ENCODE measurements at places on chromosomes 3 and 15.

DNA sequence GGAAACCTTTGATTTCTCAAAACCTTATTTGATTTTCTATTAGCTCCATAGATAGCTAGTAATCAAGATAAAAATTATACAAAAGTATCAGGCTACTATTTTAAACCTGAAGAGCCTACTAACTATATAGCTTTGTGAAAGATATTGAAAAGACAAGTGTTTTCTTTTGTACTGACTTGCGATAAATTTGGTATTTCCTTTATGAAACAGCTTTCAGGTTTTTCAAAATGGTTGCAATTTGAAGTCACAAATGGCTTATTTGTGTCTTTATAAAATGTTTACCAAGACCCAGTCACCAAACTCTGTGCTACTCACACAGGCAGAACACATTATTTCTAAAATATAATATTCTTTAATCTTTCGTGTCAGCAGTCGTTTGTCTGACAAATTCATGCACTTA lies 167.5 kb upstream of the ALCAM start:
- no peak for DNase-seq

GRCh38 chr3:179460260-179460659 lies 9.0 kb upstream of the GNB4 start:
- DNase-seq, result no peak

DNA sequence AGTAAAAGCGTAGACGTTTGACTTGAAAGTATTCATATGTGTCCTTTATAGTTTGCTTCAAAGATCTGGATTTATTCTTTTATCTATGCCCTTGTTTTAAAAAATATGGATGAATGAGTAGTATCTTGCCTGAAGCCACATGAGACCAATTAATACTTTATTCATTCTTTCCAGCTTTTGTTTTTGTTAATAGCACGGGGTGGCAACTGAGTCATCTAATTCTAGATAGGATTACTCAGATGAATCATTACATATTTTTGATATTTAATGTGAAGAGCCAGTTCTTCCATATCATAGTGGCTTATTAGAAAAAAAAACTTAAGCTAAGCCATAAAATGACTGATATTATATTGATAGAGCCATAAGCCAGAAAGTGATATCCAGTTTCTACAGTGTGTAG lies 121.9 kb downstream of the BBX start:
- no peak for DNase-seq

- DNase-seq, result no peak
These were observed 317.5 kb downstream of the GBE1 start for GRCh38 chr3:81443958-81444357.

DNA sequence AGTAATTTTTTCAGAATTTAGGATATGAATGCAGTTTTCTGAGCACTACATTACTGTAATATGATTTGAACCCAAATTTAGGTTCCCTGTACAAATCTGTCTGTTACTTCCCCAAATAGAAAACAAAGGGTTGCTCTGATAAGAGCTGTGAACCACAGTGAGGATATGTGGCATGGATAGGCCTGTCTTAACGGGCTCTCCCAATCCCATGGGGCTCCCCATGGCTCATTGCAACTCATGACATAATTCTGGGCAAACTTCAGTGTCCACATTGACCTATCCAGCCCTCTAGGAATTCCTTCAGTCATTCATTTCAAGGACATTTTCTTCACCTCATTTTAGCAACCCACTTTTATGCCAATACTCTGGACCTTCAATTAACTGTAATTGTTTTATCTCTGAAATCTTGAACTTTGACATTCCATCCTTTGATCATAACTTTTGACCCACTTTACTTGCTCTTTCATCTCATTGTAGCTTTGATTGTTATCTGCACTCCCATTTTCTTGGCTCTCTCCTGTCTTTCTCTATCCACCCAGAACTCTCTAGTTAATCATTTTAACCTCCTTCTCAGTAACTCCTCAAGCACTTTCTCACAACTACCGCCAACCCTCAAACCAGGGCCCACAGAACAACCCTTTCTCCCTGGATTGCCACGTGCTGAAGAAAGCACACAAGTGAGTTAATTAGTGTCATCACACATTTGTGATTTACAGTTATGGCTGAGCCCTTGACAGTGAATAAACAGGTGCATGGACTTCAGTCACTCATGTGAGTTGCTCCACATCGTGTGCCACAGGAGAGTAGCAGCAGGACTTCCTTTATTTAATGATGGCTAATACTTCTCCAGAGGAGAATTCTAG lies 94.9 kb upstream of the AADACL2 start:
- no peak for DNase-seq

DNA sequence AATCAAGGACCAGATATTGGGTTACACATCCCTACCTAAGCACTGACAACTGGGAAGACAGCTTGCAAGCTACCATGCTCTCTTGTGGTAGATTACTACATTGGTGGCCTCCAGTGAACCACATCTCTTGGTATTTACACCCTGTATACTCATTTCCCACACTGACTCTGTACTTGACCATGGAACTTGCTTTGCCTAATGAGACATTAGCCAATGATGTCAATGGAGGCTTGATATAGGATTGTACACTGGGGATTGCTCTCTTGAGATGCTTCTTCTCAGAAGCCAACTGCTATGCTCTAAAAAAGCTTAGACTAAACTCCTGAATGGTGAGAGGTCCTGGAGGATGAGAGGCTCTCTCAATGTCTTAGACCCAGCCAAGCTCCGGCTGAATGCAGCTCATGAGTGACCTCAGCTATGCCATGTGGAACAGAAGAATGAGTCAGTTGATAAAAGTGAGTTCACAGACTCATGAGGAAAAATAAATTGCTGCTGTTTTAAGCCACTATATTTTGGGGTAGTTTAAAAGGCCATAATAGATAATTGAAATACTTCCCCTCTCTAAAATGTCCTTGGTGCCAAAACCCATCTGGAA lies 61.5 kb upstream of the GALNT15 start:
- no peak for DNase-seq

DNA sequence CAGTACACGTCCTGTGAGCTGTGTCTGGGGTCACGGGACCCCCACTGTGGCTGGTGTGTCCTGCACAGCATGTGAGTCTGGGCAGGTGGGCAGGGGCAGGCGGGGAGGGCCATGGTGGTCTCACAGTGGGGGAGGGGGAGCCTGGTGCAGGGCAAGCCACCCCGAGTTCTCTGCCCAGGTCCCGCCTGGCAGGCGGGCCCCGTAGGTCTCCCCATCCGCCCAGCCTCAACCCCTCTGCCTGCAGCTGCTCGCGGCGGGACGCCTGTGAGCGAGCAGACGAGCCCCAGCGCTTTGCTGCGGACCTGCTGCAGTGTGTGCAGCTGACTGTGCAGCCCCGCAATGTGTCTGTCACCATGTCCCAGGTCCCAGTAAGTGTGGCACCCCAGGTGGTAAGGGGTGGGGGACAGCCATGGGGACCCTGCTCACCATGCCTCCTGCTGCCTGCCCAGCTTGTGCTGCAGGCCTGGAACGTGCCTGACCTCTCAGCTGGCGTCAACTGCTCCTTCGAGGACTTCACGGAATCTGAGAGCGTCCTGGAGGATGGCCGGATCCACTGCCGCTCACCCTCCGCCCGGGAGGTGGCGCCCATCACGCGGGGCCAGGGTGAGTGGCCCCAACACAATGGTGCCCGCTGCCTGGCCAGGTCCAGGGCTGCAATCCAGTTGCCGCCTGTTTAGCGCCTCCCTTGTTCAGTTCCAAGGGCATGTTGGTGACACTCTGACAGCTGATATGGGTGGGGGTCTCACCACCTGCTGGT lies 21.9 kb downstream of the PLXNA1 start:
- DNase-seq, result no peak

- no peak for DNase-seq
These were observed 45.0 kb downstream of the SRGAP3 start for GRCh38 chr3:9204253-9204992.

DNA sequence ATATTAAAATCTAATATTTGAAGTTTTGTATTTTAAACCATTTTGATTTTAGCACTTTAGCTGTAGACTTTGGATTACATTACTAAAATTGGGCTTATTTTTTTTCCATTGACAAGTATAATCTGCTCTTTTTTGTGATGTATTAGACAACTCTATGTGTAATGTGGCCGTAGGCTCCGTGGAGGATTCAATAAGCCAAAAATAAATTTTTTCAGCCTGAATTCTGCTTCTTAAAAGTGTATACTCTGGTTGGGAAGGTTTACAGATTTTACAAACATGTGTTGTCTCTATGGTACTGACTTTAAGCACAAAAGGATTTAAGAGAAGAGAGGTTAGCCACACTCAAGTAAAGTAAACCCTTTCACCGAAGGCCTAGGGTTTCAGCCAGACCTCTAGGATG lies 110.8 kb downstream of the PLCL2 start:
- no peak for DNase-seq

GRCh38 chr3:32089476-32089875 lies 16.9 kb upstream of the GPD1L start:
- DNase-seq, result no peak

DNA sequence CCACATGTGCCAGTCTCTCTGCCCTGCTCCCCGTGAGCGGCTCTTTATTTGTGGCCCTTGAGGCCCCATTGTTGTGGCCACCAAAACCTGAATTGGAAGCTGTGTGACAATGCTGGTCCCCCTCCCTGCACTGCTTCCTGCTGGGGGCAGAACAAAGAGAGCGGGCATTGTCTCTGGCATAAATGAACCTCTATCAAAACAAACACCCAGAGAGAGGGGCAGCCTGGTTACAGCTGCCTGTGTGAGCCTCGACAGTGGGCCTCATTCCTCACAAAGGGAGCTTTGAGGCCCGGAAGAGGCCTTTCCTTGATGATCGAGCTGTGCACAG lies 152.9 kb downstream of the IGF1R start:
- DNase-seq, result no peak

- no peak for DNase-seq
These were observed 954.8 kb downstream of the GBE1 start for GRCh38 chr3:80806673-80807072.

DNA sequence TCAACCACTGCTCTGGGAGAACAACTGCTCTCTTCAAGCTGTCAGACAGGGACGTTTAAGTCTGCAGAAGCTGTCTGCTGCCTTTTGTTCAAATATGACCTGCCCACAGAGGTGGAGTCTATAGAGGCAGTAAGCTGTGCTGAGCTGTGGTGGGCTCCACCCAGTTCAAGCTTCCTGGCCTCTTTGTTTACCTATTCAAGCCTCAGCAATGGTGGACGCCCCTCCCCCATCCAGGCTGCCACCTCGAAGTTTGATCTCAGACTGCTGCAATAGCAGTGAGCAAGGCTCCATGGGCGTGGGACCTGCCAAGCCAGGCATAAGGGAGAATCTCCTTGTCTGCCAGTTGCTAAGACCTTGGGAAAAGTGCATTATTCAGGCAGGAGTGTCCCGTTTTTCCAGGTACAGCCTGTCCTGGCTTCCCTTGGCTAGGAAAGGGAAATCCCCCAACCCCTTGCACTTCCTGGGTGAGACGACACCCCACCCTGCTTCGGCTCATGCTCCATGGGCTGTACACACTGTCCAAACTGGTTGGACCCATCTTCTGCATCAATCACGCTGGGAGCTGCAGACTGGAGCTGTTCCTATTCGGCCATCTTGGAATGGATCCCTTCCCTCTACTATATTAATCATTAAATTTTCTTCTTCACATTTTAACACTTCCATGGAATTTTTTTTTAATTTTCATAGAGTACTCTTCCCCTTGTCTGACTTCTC lies 167.0 kb upstream of the UBE2E2 start:
- no peak for DNase-seq
